Cerebellum (tissue), 4 donors: ENCODE measurements at places on chromosomes 2 and 18. TPM values are rescaled to one million over a fixed set of nuclear protein-coding genes. Genes with fewer than 3 reads are reported as not detected.
A peak's percentile ranks its signal among the peaks of the same experiment; 100 is the strongest.

DNA sequence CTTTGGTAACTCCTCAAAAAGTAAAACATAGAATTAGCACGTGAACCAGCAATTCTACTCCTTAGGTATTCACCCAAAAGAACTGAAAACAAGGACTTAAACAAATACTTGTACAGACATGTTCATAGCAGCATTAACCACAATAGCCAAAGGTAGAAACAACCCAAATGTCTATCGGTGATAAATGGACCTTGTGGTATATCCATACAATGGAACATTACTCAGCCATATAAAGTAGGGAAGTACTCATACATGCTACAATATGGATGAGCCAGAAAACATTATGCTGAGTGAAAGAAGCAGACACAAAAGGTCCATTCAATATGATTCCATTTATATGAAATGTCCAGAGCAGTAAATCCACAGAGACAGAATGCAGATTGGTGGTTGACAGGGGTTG is 182.8 kb downstream of the DNER start:
- DNase-seq, result no peak

DNA sequence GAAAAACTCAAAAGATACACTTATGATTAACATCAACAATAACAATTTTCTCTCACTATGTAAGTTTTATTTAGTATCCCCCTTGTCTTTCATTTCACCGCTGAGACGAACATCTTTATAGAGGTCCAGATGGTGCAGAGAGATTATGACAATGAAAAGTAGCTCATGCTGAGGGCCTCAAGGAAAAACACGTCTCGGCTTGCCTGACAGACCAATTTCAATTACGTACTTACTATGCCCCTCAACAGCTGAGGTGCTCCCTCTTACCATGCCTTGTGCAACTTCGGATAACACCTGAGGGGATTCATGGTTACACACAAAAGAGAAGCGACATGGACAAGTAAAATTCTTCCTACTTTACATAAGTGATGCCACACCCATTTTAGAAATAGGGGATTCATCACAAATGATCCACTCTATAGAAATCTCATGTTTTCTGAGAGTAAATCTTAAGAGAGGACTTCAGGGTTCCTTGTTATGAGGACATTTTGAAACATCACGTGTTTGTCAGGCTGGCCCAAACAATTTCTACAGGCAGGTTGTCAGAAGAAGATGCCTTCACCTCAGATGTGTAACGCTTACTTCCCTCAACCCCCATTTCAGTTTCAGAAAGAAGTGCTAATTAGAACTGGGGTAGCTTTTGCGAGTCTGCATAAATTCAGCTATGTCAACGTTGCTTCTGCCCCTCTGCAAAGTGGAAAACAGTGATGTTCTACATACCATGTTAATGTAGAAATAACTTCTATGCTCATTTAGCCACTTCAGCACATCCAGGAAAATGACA is 191.4 kb downstream of the NRXN1 start:
- peak; percentile 22 for DNase-seq

DNA sequence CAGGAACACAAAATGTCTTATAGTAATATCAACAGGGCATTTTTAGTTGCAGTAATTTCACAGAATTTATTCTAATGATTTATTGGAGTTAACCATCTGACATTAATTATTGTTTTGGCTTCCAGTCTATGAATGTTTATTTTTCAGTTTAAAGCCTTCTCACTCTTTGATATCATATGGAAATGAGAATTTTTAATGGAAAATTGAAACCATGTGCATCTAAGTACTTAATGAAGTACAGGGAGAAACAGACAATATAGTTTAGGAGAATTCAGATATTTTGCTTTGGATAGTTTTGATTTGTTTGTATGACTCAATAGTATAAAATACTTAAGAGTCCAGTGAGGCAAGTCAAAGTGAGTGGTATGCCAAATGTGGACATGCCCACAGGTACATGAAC is 126.1 kb downstream of the OLA1 start:
- no peak for DNase-seq

DNA sequence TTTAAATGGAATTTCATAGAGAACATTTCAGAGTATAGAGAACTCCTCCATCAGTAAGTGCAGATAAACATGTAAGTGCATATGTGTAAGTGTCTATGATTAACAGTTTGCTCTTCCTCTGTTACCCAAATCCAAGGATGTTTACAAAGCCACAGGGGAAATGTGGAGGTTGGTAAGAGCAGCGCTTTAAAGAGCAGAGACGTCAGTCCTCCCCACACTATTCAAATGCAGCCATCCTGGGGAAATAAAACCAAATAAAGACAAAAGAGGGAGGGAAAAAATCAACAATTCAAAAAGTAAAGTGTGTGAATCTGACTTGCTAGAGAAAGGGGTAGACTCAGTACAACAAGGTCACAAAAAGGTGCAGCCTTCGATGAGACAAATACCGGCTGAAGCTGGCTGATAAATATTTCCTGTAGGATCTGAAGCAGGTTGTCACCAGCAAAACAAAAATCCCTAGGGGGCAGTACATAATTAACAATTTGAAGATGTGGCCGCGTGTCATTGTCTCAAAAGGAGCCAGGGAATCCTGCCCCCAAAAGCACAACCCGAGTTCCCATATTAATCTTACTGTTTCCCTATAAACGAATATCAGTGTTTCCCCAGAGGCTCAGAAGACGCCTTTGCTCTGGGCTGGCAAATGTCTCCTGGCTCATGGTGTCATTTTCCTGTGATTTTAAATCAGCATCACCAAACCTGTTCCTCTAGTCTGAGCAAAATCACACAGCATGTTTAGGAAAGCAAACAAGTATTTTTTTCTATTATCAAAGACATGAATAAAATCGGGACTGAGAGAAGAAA is 216.5 kb downstream of the CDCA7 start:
- peak; percentile 2 for DNase-seq

CYRIA gene
- total RNA-seq, result 28.2 TPM

ZCCHC2 gene
- 15.2 TPM for total RNA-seq

PPIG gene
- 48.3 TPM for total RNA-seq
